ENCODE measurements at places on chromosomes 5 and 9.

- no peak for DNase-seq
Observed at GRCh38 chr5:151244206-151244605, 8.8 kb upstream of the GM2A start.

GRCh38 chr5:66722686-66723085 lies 126.5 kb downstream of the MAST4 start:
- no peak for DNase-seq

GRCh38 chr9:129416821-129417539 lies 203.9 kb downstream of the C9orf50 start:
- DNase-seq: no peak

DNA sequence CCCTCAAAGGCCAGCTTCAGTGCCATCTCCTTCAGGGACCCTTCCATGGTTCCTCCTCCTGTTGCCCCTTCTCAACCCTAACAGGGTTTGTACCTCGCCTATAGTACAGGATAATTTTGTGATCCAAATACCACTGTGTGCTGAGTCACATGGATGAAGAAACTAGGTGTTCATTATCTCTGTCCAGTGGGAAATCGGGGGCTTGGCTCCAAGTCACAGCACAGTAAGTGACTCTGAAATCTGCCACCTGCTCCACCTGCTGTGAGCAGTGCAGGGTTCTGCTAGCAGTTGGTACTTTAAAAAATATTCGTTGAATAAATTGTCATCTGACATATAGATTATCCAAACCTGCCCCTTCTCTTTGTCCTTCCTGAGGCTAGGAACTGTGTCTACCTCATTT lies 123.2 kb upstream of the OTULINL start:
- DNase-seq: no peak

GRCh38 chr9:122204055-122204454 lies 24.7 kb downstream of the LHX6 start:
- DNase-seq: no peak

DNA sequence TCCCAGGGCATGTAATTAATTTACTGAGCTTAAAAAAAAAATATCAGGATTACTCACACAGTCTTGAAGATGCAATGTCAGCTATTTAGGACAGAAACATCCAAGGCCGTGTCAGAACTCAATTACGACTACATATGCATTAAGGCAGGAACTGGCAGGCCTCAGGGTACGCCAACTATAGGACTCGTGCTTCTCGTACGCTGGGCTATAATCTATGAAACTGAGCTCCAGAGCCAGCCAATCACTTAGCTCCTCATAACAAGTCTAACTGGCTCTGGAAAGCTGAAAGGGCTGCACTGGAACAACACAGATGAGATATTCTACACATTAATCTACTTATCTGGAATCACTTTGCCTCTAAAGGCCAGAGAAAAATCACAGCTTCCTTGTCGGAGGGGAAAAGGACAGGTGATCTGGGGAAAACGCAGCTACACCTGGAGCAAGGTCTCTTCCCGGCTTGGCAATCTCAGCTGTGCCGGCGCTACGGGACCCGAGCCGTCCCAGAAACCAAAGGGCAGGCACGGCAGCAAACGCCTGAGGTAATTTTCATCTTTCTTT lies 212.0 kb downstream of the DEPDC1B start:
- no peak for DNase-seq

- no peak for DNase-seq
Observed at GRCh38 chr5:94021246-94021645, 279.8 kb upstream of the POU5F2 start.

GRCh38 chr5:35908814-35909213 lies 29.6 kb downstream of the CAPSL start:
- DNase-seq: no peak

- DNase-seq: no peak
Observed at GRCh38 chr5:54895816-54896341, 89.5 kb downstream of the ESM1 start.

DNA sequence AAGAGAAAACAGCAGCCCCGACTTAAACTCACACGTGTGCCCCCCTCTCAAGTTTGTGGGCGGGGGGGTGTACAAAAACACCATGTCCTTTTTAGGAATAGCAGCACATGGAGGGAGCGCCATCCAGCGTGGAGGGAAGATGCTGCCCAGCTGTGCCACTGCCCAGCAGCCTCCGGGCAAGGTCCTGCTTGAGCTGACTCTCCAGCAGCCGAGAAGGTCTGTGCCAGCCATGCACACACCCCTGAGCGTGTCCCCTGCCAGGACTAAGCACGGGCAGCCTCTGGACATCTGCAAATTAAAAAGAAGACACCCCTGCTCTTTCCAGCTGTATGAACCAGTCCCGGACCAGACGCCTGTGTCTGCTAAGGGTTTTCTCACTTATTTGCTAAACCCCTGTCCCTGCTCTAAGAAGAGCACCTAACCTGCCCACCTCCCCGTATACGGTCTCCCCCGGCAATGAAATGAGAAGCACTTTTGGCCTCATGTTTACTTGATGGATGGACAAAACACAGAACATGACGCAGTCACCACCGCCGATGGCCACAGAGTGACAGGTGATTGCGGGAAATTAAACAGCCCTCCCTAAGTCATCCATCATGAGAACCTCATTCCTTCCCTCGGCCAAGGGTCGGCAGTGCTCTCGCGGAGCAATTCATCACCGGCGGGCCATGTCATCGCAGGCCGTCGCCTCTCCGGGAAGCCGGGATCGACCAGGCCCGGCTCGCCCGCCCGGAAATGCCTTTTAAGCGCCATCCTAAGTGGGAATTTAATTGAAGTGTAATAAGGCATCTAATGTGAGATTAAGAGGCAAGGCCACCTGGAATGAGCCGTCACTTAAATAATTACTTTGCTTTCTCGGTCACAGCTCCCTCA lies 96.9 kb downstream of the OLFM1 start:
- DNase-seq: no peak

DNA sequence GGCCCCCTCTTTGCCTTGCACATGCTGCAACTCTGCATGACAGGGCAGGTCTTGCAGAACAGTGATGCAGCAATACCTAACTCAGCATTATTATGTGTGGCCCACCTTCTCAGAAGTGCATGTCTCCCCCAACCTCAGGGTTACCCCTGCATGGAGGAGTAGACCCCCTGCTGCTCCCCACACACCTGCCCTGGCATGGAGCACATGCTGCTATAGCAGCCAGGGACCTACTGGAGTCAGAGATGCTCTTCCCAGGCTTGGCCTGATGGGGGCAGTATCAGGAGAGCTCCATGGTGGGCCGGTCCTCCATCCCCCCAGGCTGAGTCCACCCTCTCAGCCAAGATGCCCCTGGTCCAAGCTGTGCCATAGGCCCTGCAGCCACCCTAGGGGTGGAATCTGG lies 13.2 kb upstream of the BOD1 start:
- DNase-seq: no peak

- DNase-seq: no peak
Observed at GRCh38 chr5:147170603-147171002, 64.2 kb upstream of the STK32A start.

DNA sequence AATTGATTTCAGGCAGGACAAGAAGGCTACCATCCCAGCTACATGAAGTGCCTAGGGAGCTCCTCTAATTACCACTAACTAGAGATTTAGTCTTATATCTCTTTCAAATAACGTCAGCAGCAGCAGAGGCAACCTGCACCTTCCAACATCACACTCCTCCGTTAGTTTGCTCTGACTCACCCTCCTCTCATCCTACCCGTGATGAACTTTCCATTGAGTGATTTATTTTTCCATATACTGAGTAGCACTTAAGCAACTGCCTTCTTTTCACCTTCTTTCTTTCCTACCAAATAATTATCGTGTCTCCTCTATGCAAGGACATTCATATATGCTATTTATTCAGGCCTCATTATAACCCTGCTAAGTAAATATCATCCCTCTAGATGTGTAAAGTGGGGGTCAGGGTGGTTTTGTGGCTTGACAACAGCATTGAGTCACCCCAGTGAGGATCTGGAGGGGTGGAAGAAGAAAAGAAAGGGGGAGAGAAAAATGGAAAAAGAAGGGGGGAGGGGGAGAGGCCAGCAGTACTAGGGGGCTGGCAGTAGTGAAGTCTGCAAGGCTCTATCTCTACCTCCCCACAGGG lies 64.6 kb upstream of the CAST start:
- DNase-seq: no peak

- no peak for DNase-seq
Observed at GRCh38 chr9:123225995-123226394, 42.4 kb downstream of the STRBP start.

GRCh38 chr5:115589043-115589442 lies 13.2 kb downstream of the TICAM2 start:
- no peak for DNase-seq

DNA sequence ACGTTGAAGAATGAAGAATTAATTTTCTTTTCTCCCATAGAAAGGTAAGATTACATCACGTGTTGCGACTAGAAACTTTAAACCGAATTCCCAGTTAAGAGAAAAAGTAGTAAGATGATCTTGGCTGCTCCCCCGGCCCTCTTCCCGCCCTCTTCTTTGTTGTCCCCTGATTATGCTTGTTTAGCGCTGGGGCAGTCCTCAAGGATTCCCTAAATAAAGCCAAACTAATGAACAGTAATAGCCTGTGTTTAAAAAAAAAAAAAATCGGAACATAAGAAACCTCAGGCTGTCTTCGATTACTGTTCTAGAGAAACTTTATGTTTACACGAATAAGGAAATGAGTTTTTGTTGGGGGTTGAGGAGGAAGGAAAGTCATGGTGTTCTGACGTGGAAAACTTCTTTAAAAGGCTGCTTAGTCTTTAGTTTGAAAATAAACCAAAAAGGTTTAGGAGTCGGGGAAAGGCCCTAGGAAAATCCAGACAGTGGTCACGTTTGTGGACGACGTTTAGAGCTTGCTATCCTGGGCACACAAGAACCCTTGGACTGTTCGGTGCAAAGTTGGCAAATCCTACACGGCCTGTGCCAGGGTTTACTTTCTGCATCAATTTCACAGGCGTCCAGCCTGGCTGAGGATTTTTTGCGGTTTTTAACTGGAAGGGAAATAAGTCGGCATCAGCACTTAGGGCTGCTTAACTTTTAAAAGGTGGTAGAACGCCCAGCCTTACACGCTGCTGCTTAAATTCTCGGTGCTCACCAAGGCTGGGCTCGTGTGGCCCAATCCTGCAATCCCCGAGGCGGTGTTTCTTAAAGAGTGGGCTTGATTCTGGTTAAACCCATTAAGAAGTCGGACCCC lies 1.1 kb upstream of the MAT2B start:
- DNase-seq: no peak

- no peak for DNase-seq
Observed at GRCh38 chr9:104658496-104659195, 35.7 kb upstream of the OR13D1 start.

DNA sequence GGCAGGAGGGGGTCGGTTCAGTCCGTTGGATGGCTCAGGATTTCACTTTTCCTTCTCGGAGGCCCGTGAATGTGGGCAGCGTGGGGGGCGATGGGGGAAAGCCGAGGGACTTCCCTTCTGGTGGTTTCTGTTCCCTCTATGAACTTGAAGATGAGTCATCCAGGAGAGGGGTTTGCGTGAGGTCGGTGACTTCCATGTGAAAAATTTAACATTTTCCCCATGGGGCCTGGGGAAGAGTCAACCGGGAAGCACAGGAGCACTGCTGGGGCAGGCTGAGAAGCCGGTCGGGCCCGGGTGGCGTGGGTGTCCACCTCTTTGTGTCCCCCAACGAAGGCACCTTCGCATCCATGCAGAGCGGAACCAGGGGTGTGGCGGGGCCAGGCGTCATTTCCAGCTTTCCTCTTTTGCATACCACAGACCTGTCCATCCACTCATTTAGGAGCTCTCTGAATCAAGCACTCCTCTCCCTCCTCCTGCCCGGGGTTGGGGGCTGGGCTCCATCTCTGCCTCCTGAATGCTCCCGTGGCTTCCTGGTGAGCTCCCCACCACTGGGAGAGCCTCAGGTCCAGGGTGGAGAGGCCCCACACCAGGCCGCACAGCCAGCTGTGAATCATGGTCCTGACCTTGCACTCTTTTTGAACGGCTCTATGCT lies 68.4 kb downstream of the ANKRD33B start:
- no peak for DNase-seq

GRCh38 chr5:40976836-40977235 lies 67.5 kb downstream of the C7 start:
- no peak for DNase-seq

- DNase-seq: no peak
Observed at GRCh38 chr5:167816864-167817263, 474.6 kb upstream of the WWC1 start.

DNA sequence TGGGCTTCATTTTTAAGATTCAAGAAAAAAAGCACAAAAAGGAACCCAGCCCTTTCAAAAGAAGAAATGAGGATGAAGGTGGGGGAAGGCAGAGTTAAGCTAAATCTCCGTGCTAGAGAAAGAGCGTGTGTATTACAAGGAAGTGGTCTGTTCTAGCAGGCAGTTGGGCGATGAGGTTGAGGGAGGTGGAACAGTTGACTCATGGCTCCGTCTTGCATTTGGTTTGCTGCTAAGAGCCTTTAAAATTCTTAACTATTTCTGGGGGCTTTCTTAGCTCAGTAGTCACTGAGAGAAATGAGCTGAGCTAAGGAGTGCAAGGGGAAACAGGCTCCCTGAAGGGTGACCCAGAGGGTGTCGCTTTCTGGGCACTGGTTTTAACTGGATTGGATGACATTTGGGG lies 117.4 kb downstream of the GCNT1 start:
- no peak for DNase-seq

GRCh38 chr9:22052376-22052945 lies 43.4 kb upstream of the CDKN2B start:
- DNase-seq: no peak

GRCh38 chr9:17862101-17862500 lies 283.2 kb downstream of the SH3GL2 start:
- DNase-seq: no peak

DNA sequence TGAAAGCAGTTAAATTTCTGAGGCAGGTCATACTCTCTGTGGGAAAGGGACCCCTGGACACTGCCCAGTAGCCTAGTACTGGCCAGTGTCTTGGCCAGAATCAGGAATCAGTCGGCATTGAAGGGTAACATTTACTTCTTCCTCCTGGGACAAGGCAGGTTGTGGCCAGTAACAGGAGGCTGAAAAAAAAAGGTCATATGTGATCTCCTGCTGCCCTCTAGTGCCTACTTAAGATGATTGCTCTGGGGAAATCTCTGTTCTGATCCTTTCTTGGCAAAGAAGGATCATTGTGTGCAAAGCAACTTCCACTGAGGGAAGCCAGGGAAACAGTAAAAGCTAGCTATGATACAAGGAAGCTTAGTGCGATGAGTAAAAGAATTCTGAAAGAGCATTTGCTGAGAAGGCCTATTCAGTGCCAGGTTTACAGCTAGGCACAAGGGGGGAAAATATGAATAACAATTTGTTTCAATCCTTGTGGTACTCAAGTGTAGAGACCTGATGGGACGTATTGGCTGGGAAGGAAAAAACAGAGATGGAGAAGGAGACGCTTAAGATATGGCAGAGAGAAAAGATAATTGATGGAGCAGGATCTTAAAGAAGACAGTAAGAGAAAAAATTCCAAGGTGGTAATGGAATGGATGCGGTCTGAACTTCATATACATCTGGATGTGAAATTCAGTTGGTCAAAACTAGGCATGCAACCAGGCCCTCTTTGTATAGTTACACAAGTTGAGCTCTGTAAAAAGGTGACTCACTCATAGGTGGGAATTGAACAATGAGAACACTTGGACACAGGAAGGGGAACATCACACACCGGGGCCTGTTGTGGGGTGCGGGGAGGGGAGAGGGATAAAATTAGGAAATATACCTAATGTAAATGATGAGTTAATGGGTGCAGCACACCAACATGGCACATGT lies 25.8 kb upstream of the TRIM32 start:
- DNase-seq: no peak

- DNase-seq: no peak
Observed at GRCh38 chr5:84298628-84299027, 86.1 kb downstream of the EDIL3 start.

Data from NCI-H187 treated with DMSO at 0.1 percent for 48 hours (cell line).